ENCODE measurements at places on chromosomes 12 and 14.

GRCh38 chr12:54215989-54216796, 27.4 kb upstream of the SMUG1 start:
- DNase-seq, result no peak

DNA sequence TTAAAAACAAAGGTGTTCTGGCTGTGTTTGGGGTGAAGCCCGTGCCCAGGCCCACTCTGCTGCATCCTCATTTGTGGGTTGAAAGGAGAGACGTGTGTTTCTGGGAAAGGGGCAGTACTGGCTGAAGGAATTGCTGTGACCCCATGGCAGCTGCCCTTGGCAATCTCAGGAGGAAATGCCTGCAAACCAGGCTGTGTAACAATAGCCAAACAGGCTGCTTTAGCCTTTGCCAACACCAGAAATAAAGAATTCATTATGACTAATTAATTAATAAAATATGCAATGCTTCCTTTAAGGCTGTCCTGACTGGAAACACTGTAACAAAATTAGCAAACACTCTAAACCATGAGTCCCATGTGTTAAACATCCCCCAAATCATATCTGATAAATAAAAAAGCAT, 53.0 kb upstream of the KRR1 start:
- no peak for DNase-seq

DNA sequence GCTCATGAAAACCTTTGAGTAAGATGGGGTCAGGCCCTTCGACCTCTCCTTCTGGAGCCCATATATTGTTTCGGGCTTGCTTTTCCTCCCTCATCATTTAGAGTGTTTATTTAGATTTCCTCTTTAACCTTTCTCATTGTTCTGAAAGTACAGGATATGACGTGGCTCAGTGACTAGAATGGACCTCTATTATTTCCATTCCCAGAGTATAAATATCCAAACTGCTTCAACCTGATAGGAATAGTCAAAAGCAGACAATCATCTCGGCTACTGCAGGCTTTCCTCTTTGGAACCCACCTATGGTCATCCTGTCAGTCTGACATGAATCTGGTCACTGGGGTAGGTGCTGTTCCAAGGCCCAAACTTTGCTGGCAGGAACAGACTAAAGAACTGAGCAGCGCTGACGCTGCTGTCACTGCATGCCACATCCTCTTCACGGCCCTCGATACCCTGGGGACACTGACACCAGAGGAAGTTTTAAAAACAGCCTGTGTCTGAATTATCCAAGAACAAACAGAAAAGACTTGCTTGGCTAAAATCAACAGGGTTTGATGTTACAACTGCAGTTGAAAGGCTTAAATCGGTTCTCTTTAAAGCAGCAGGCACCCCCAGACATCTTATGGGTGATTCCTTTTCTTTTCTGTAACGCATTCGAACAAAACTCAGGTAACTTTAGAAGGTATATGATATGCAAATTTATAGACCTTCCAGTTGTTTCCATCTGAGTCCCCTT, 5.0 kb upstream of the DDX47 start:
- no peak for DNase-seq

DNA sequence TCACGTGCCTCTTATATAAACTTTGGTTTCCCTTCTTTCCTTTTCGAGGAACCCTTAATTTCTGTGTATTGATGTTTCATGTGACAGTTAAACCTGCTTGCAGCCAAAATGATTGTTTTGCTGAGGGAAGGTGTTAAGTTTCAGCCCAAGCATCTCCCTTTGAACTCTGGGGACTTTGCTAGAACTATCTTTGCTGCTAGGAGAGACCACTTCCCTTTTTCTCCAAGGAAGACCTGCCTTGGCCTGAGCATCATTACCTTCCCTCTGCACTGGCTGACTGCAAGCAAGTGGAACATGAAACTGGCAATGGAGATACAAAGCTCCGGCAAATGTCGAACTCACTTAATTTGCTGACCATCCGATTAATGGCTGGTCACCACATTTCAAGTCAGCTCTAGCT, 192.8 kb downstream of the GRIN2B start:
- no peak for DNase-seq

DNA sequence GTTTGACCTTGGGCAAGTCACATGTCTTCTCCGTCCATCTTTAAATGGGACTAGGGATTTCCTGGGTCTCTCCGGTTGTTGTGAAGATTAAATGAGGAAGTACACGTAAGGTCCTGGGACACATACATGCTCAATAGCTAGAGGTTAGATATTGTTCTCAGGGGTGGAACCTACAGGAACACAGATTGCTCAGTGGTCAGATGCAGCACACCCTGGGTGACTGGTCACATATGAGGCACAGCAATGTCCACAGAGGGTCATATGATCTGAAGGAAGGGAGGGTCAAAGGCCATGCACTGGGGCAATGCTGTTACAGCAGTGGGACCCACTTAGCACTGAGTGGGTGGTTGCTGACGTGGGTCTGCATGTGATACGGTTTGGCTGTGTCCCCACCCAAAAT, 11.4 kb upstream of the SLC8B1 start:
- no peak for DNase-seq

DNA sequence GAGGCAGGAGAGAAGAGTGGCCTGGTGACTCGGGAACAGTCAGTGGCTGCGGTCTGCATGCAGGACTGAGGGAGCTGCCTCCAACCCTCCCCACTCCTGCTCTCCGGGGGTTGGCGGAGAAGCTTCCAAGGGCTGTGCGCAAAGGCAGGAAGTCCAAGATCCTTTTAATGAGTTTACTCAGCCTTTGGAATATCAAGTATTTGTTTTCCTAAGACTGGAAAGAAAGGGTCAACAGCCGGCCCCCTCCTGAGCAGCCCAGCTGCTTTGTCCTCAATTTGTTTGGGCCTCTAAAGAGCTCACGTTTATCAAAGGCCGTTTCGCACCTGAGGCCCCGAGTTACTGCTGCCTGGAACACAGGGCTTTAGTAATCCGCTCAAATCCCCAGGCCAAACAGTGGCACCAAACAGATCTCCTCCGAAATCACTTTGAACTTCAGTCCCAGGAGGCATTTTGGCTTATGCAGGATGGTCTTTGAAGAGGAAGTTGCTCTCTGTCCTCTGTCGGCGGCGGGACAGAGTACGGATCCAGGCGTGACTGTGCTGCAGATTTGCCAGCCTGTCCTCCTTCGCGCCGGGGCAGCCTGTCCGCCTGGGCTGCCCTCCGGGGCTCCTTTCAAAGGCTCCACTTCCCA, 117.2 kb upstream of the FZD10 start:
- DNase-seq, result no peak

DNA sequence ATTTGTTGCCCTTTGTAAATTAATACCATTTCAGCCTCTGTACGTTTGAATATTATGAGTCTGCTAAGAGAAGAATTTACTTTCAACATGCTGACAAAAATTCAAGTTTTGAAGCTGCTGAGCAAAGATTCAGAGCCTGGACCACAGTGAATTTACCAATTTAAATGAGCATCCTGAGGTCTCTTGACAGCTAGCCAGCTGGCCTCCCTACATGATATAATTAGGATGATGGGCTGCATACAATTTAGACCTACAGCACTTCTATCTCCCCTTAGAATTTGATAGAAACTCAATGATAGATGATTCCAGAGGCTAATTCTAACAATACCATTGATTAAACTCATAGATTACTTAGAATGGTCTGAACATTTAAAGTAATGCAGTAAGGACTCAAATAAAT, 10.0 kb upstream of the EEA1 start:
- DNase-seq, result no peak

DNA sequence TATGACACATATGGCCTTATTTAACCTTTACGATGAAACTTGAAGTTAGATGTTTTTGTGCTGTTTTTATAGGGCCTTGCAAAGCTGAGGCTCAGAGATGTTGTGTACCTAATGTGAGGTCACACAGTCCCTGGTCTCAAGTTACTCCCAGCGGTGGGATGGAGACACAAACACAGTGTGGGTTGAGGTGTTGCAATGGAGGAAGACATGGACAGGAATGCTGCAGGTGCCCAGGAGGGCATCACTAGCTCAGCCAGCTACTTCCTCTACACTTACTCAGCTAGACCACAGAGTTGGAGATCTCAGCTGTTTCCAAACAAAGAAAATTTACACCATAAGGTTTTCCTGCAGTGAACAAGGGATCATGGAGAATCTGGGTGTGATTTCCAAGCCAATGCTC, 15.5 kb downstream of the LHX5 start:
- DNase-seq, result no peak
